Astrocyte (in vitro differentiated cells and primary cell): ENCODE measurements at places on chromosomes 1 and 21. TPM values are rescaled to one million over a fixed set of nuclear protein-coding genes. Genes with fewer than 3 reads are reported as not detected.

GRCh38 chr21:21458124-21458631, 460.0 kb downstream of the NCAM2 start:
- no peaks in the 10 kb centered on the region for H3K27me3 ChIP-seq
- DNase-seq: no peak

Gene RXFP4
- total RNA-seq: not detected in 2 replicates

GRCh38 chr1:4647391-4647790, 7.0 kb upstream of the AJAP1 start:
- no peak overlapping the region for H3K27ac ChIP-seq
- no peaks in the 10 kb centered on the region for H3K36me3 ChIP-seq
- no peak overlapping the region for H3K4me3 ChIP-seq
- no peaks in the 10 kb centered on the region for H3K4me1 ChIP-seq
- DNase-seq: no peak

DNA sequence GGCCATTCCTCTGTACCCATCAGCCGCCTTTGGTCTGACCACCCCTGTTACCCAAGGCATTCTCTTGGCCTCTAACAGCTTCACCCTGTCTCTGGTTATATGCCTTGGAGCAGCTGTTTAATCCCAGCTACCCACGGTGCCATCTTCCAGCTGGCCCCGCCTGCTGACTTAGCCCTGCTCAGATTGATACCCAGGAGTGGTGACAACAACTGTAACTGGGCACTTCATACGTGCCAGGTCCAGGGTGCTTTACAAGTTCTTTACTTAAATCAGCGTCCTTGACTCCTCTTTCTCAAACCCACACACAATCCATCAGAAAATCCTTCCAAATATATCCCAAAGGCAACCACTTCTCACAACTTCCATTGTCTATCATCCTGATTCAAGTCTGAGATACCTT, 37.2 kb upstream of the HMGB4 start:
- H3K4me3 ChIP-seq: no peak overlapping the region
- DNase-seq: no peak
- no peaks in the 10 kb centered on the region for H3K27me3 ChIP-seq
- H3K36me3 ChIP-seq: peaks cover 2% of the 10 kb centered on the region
- H3K4me1 ChIP-seq: no peaks in the 10 kb centered on the region
- H3K27ac ChIP-seq: no peak overlapping the region

DNA sequence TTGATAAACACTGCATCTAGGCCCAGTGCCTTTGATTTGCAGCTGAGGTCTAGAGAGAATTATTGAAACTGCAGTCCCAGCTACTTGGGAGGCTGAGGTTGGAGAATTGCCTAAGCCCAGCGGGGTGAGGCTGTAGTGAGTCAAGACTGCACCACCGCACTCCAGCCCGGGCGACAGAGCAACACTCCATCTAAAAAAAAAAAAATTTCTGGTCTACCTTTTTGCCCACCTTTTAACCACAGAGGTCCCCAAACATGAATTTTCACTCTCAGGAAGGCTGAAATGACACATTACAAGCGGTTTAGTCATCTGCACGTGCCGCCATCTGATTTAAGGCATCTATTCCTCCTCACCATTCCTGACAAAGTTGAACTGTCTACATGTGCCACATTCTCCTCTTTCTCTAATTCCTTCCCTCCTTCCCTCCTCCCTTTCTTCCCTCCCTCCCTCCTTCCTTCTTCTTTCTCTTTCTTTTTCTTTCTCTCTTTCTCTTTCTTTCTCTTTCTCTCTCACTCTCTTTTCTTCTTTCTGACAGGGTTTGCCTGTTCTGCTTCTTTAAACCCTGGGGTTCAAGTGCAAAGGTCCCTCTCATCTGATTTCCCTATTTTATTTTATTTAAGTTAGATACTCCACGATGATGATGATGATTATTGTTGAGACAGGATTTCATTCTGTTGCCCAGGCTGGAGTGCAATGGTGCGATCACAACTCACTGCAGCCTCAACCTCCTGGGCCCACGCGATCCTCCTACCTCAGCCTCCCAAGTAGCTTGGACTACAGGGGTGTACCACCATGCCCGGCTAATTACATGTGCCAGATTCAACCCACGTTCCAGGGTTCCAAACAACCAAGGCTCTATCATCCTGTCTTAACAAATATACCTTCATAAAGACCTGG, 3.0 kb upstream of the SOD1 start:
- DNase-seq: peak; percentile 42
- H3K27me3 ChIP-seq: no peaks in the 10 kb centered on the region
- no peaks in the 10 kb centered on the region for H3K36me3 ChIP-seq
- H3K4me1 ChIP-seq: peaks cover 21% of the 10 kb centered on the region

Gene IVL
- total RNA-seq: 0.16 TPM in 1 of 2 replicates, not detected in the other
